AG09319 (cell line): ENCODE measurements at places on chromosomes 3 and 15.
A peak's percentile ranks its signal among the peaks of the same experiment; 100 is the strongest.

GRCh38 chr3:37139567-37140052, 34.8 kb downstream of the LRRFIP2 start:
- DNase-seq: no peak

GRCh38 chr3:156751461-156752025, 74.6 kb upstream of the LEKR1 start:
- DNase-seq: peak; percentile 90

- DNase-seq: no peak
Measured at GRCh38 chr3:8857720-8858367, 88.4 kb upstream of the OXTR start.

- DNase-seq: no peak
Measured at GRCh38 chr3:100737334-100737733, 28.0 kb downstream of the TFG start.

DNA sequence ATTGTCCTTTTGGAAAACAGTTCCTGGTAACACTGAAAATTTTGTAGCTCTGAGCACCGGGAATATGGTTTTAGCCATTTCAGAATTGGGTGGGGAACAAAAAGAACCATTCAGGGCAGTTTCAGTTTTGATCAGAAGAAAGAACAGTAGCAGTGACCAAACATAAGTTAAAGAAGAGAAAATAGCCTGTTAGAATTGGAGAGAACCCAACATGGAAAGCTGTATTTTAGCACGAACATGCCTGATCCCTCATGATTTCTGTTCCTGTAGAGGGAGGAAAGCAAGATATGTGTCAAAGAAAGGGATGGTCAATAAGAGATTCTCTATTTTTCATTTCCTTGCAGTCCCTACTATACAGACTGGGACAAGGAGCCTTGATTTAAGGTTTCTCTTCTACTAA, 119.9 kb downstream of the ALDH1A2 start:
- DNase-seq: no peak

DNA sequence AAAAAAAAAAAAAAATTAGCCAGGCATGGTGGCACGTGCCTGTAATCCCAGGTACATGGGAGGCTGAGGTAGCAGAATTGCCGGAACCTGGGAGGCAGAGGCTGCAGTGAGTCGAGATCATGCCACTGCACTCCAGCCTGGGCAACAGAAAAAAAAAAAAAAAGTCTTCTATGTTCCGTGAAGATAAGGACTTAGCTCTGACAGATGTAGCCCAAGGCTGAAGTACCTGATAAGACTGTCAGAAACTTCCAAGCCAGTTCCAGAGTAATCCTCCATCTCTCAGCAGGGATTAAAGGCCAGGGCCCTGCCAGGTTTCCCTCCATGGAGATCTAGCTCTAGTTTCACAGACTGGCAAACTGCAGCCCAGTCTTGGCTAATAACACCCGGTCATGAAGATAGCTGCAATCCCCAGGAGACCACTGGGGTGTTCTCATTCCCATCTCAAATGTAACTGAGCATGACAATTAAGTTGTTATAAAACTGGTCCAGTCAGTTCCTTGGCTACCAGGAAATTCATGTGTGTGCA, 8.5 kb downstream of the CDCP1 start:
- no peak for DNase-seq

GRCh38 chr15:65330934-65331645, 26.6 kb downstream of the RNU5B-1 start:
- no peak for DNase-seq

DNA sequence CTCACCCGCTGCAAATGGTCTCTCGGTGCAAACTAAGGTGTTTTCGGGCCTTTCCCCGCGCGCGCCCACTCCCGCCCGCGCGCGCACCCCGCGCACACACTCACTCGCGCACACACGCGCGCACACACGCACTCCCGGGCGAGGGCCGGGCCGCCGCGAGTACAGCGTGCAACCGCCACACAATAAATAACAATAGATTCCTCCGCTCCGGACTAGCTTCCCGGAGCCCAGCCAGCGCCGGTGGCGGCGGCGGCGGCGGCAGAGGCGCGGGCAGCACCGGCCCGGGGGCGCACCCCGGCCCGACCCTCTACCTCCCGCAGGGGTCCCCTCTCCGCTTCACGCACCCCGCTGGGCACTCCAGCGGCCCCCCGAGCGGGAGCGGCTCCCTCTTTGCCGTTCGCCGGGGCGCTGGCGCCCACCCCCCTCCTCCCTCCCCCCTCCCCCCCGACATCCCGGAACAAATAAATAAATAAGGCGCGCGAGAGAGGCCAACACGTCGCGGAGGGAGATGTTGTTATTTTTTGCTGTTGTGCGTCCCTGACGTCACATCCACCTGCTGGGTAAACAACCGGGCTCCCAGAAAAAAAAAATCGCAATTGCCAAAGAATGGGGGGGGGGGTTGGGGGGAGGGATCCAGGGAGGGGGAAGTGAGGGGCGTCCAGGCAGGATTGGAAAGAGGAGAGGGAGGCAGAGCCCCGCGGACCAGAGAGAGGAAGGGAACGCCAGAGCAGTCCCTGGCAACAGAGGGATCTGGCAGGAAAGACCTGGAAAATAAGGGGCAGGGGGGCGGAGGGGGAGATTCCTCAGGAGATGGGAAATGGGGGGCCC, at the start of gene FOXP1:
Gene FOXP1, minus strand, starts transcription at position 163 of the 828 bp plus-strand sequence. CDS start 385,347 bp downstream, outside the sequence.
- DNase-seq: peak; percentile 53

DNA sequence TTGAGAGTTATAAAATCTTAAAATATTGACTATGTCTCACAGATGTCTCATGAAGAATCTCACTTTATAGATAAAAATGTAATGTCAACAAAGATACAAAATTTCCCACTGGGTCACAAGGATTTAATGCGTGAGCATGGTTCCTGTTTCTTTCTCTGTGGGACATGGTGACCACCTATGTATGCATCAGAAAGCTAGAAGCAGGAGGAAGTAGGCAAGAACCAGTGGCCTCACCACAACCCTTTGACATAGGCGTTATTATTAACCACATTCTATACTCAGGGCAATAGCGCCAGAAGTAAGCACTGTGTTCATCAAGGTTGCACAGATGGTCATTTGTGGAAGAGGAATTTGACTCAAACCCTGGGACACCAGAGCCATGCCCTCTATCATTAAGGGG, 11.7 kb upstream of the ADAMTS17 start:
- no peak for DNase-seq

GRCh38 chr3:52025453-52025852, 29.8 kb upstream of the RPL29 start:
- no peak for DNase-seq

- no peak for DNase-seq
Measured at GRCh38 chr3:112092496-112093179, 6.4 kb downstream of the C3orf52 start.

DNA sequence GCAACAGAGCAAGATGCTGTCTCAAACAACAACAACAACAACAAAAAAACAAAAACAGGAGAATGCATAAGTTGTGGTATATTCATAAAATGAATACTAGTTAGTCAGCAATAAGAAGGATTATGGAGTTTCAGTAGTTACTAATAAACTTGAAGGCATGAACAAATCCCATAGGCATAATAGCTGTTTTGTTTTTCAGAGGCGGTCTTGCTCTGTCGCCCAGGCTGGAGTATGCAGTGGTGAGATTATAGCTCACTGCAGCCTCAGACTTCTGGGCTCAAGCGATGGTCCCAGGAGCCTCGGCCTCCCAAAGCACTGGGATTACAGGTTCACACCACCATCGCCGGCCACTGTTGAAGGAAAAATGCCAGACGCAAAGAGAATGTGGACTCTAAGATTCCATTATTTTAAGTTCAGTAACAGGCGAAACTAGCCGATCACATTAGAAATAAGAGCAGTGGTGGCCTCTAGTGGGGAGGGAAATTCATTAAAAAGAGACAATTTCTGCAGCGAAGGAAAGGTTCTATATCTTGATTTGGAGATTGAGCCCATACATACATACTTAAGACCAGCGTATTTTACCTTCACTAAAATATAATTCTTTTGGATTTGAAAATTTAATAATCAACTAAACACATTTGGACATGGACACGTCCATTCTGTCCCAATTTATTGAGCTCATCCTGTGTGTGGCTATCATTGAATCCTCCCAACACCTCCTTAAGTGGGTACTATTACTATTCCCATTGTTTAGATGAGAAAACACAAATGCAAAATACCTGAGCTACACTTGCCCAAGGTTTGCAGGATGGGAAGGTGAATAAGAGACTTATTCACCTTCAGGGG, 27.4 kb upstream of the HDAC11 start:
- peak; percentile 5 for DNase-seq

DNA sequence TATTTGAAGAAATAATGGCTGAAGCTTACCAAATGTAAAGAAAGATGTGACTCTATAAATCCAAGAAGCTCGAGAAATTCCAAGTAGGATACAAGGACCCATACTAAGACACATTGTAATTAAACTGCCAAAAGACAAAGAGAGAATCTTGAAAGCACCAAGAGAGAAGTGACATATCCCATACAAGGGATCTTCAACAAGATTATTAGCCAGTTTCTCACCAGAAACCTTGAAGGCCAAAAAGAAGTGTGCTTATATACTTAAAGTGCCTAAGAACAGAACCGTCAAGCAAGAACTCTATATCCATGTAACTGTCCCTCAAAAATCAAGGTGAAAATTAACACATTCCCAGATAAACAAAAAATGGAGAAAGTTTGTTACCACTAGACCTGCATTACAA, 220.5 kb downstream of the ADAMTS17 start:
- DNase-seq: no peak

DNA sequence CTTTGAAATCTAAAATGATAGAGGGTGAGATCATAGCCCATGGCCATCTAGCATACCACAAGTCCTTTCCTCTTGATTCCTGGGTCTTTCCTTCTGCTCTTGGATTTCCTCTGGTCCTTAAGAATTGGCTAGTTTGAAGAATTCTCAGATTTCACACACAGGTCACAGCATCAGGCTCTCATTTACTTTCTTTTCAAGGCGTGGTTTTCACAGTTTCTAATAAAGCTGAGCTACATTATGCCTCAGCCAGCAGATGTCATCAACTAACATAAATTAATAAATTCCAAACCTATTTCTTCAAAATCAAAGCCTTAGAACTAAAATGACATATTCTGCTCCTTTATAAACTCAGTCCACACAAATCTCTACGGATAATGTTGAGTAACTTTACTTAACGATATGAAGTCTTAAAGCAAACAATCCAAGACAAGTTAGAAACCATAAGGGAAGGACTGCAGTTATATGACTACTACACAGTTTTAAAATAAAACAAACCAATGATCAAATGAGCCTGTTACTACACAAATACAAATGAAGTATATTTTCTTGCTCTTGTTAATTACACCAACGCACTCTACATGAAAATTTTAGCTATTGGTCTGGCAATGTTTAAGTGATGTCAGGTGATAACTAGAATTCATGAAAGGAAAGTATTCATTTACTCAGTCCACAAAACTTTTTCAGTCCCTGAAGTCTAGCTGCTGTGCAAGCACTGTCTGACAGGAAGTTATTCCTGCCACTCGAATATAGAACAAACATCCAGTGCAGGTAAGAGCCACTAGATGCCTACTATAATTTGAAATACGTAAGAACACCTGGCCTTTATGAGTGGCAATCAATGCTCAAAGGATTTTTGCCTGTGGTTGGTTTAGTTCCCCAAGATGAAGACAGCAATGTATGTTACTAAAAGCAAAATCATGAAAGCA, 9.2 kb downstream of the CCDC14 start:
- no peak for DNase-seq

DNA sequence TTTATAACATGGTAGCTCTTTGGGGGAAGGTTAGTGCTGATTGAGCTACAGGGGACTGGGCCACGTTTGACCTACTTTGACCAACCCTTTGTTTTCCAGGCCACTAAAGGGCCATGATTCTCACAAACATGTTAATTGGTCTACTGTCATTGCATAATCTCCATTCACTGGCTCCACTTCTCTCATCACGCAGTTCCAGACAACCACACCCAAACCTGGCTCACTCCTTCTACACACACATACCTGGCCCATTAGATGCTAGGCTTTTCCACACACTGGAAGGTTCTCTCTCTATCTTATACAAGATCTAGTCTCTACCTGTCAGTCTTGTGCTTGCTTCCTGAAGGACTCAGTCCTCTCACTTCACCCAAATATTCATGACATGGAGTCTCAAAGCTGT, 15.9 kb downstream of the TGM5 start:
- DNase-seq: no peak

- DNase-seq: no peak
Measured at GRCh38 chr3:193248848-193249468, 7.9 kb downstream of the PLAAT1 start.

- no peak for DNase-seq
Measured at GRCh38 chr3:147419781-147420224, 10.6 kb downstream of the ZIC1 start.

DNA sequence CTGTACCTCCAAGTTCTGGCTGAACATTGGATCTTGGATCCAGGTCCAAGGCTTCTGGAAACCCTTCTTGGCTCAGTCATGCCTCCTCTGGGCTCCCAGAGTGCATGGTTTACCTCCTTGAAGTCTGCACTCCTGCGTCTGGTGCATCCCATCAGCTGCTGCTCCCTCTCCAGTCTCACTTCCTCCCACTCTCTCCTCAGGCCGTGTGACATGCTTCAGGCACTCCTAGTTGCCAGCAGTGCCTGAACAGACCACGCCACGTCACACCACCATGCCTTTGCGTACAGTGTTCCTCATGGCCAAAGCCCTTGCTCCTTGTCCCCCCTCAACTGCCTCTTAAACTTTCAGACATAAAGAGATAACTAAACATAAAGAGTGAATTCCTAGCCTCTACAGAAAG, 5.7 kb downstream of the GPR27 start:
- no peak for DNase-seq

- DNase-seq: no peak
Measured at GRCh38 chr3:59432665-59433064, 382.8 kb upstream of the CFAP20DC start.

DNA sequence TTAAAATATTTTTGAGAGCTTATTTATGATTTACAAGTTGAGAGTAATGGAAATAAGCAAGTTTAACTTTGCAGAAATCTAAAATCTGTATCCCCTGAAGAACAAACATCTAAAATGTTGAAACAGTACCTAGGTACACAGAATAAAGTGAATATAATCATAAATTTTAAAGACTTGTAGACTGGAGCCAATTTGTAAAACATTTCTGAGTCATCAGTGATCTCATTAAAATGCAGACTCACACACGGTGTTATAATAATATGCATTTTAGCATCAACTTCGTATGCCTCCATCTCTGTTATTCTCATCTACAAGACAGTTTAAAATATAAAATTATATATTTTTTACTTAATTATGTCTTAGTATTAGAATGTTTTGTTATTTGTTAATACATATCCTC, 399.5 kb upstream of the GOLIM4 start:
- DNase-seq: no peak

DNA sequence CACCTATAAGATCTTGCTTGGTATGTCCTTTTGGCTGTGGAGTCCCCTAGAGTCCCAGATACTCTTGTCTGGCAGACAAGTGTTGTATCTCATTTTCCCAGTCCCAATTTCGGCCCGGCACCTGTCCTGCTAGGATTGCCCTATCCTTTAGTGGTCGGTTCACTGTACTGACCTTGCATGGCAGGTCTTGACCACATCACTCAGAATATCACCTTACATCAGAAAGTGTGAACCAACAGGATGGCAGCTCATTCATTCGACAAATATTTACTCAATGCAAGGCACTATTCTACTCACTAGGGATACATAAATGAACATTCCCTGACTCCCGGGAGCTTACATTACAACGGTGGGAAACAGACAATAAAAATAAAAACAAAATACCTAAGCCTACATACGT, 5.7 kb upstream of the CCDC80 start:
- DNase-seq: no peak

- DNase-seq: no peak
Measured at GRCh38 chr15:38684440-38685010, 119.9 kb upstream of the RASGRP1 start.
